ENCODE measurements at places on chromosomes 4 and X. TPM values are rescaled to one million over a fixed set of nuclear protein-coding genes. Genes with fewer than 3 reads are reported as not detected.

Gene PRDM8
- 0.07 TPM for total RNA-seq

Gene RPS3A
- 2,810 TPM for total RNA-seq

Gene PRKX
- total RNA-seq = 61.2 TPM

Gene RTL5
- 1.5 TPM for total RNA-seq

- no peak for DNase-seq
Measured at GRCh38 chr4:71027611-71028010, 34.2 kb downstream of the DCK start.

GRCh38 chr4:177281351-177281909 is 28.2 kb upstream of the NEIL3 start:
- DNase-seq = no peak

GRCh38 chr4:46506876-46507275 is 116.9 kb upstream of the GABRA2 start:
- DNase-seq = no peak

DNA sequence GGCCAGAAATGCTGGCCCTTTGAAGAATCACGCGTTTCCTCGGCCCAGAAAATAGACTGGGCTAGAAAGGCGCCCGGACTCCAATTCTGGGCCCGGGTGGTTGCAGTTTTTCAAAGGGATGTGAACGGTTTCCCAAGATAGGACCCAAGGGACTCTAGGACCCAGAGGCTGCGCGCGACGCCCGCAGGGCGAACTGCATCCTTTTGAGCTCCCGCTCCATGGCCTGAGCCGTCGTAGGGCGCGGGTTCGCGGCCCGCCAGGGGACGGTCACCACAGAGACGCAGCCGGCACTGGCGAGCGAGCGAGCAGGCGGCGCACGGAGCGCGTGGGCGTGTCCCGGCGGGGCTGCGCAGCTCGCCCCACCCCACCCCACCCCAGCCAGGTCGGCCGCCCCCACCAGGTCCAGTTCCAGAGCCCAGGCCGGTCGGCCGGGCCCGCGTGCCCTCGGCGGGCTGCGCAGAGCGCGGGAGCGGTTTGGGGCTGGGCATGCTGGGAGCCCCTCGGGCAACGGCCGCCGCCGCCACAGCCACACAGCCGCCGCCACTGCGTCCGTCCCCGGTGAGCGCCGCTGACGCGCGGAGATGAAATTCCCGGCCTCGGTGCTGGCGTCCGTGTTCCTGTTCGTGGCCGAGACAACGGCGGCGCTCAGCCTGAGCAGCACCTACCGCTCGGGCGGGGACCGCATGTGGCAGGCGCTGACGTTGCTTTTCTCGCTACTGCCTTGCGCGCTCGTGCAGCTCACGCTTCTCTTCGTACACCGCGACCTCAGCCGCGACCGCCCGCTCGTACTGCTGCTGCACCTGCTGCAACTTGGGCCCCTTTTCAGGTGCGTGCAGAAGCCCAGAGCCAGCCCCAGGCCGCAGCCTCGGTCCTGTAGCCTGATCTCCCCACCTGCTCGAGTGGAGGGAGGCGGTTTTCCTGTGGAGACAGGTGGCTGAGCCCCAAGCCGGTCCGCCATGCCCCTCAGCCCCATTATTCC is at the start of gene XK:
XK (plus strand) TSS at position 411 of the 979 bp plus-strand sequence; CDS start at position 582, 171 bp downstream.
- DNase-seq = peak; percentile 76
